ENCODE measurements at places on chromosomes 4 and X.
A peak's percentile ranks its signal among the peaks of the same experiment; 100 is the strongest.

DNA sequence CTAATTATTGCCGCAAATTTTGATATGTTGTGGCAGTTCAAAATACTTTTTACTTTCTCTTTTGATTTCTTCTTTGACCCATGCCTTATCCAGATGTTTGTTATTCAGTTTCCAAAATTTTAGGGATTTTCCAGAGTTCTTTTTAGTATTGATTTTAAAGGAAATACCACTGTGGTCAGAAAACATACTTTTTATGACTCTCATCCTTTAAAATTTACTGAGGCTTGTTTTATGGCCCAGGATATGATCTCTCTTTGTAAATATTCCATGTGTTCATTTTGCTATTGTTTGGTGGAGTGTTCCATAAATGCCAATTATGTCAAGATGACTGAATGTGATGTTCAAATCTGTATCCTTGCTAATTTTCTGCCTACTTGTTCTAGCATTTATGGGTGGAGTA lies 272.3 kb upstream of the DIPK2B start:
- no peak for DNase-seq

GRCh38 chrX:112846187-112846586 lies 5.6 kb upstream of the AMOT start:
- DNase-seq: no peak

- DNase-seq: no peak
Measured at GRCh38 chrX:153689654-153690465, 2.1 kb downstream of the SLC6A8 start.

GRCh38 chrX:117522725-117523700 lies 593.6 kb downstream of the KLHL13 start:
- DNase-seq: no peak

DNA sequence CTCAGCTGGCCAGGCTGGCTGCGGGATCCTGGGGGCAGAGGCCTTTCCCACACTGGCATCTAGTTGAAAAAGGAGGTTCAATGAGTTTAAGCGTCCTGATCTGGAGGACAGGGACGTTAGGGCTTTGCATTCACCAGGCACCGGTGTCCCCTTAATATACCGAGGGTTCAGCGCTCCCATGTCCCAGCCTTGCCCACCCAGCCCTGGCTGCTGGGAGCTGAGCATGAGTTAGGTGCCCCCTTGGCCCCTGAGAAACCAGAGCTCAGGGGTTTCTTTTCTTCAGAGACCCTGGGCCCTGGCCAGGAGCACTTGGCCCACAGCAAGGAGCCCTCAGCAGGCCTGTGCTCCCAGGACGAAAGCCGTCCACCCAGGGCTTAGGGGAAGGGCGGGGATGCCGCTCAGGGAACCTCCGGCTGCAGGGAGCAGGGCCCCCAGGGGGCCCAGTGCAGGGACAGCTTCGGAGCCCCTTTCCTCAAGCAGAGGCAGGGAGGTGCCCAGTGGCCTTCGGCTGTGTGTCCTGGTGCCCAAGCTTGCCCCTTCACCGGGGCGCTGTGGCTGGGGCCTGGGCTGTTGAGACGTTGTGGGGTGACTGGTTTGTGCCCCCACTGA lies 20.9 kb upstream of the DUSP9 start:
- no peak for DNase-seq

GRCh38 chr4:159048166-159048886 lies 54.6 kb upstream of the RAPGEF2 start:
- DNase-seq: no peak

- DNase-seq: no peak
Measured at GRCh38 chr4:42329421-42329820, 67.9 kb upstream of the SHISA3 start.

DNA sequence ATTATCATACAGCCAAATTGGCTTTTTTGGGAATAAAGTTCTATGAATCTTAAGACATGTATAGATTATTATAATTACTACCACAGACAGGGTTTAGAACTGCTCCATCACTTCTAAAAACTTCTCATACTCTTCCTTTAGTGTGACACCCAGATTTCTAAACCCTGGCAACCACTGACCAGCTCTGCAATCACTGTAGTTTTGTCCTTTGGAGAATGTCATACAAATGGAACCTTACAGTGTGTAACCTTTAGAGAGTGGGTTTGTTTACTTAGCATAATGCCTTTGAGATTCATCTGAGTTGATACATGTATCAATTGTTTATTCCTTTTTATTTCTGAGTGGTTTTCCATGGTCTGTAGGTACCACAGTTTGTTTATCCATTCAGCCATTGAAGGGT lies 95.0 kb downstream of the TMEM164 start:
- no peak for DNase-seq

DNA sequence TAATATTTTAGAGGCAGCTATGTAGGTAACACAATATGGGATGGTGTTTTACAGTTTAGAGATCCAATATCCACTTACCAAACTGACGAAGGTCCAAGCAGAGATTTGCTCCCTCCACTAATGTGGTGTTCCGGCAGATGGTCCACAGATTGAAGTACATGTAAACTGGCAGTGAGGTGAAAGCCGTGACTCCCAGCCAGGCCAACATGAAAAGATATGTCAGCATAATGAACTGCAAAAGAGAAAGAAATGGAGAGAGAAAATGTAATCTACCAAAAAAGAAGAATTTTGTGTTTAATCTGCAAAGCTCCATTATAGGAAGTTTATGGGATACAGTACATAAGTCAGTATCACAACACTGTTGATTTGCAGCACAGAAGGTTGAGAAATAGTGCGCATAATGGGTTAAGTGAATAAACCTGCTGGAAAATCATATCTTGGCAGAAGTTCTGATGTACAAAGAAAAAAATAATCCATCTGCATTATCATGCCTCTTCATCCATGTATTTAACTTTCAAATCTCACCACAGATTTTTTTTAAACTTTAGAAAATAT lies 160.2 kb downstream of the GPM6A start:
- no peak for DNase-seq

DNA sequence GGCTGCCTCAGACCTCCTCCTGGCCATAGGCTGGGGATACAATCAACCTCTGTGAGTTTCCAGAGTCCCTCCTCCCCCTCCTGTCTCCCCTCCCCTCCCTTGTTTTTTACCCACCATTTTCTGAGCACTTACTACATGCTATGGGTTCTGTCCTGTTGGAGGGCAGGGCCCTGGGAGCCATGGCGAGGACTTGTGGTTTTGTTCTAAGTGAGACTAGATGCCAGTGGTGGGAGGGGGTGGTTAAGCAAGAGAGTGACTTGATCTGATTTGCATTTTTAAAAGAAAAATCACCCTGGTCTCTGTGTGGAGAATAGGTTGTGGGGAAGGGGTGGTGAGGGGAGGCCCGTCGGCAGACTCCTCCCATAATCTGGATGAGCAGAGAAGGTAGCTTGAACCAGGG lies 39.5 kb downstream of the EFNB1 start:
- DNase-seq: no peak

DNA sequence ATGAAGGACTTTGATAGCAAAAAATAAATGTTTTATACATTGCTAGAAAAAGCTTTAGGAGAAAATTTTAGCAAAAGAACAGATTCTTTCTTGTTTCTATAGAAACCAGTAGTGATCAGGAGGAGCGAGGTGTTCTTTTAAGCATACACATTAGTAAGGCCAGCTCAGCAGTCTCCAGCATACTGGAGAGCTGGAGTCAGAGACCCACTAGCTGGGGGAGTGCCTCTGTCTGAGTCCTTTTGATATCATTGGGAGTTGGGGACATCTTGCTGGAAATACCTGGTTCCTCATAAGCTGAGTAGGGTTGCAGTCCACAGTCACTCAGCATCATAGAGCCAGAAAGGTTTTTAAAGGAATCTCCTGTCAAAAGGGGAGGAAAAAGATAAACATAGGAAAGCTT lies 67.4 kb downstream of the AFF2 start:
- DNase-seq: no peak

DNA sequence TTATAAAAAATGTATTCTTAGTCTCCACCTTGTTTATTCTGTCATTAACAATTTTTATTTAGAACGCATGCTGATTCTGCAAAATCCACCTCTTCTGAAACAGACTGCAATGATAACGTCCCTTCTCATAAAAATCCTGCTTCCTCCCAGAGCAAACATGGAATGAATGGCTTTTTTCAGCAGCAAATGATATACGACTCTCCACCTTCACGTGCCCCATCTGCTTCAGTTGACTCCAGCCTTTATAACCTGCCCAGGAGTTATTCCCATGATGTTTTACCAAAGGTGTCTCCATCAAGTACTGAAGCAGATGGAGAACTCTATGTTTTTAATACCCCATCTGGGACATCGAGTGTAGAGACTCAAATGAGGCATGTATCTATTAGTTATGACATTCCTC lies 75.6 kb upstream of the SMARCA5 start:
- DNase-seq: no peak

- DNase-seq: no peak
Measured at GRCh38 chrX:9681422-9681821, 84.2 kb downstream of the GPR143 start.

DNA sequence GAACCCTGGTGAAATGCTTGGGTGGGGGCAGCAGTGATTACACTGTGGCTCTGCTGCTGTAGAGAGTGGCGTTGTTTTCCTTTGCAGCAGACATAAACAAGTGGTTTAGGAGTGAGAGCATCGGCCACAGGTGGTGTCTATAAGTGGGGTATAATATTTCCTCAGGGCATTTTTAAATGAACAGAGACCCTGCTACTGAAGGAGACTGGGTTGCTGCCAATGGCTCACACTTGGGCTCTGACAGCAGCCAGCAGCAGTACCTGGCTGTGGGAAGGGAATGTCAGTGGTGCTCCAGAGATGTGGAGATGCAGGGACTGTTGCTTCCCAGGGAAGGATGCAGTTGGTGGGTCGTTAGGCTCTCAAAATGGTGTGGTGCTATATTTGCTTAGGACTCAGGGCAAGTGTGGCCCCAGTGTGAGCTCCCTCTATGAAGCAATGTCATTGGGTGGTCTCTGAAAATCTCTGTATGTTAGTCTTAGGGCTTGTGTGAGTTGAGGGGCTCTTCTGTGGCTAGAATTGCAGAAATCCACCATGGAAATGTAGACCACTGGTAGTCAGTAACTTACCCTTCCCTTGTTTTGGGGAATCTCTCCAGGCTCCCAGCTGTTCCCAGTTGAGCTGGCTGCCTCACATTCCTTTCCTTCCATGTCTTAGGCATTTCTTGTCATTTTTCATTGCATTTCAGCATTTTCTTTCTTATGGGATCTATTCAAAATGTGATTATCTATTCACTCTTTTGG lies 1023.0 kb upstream of the GRID2 start:
- DNase-seq: no peak

DNA sequence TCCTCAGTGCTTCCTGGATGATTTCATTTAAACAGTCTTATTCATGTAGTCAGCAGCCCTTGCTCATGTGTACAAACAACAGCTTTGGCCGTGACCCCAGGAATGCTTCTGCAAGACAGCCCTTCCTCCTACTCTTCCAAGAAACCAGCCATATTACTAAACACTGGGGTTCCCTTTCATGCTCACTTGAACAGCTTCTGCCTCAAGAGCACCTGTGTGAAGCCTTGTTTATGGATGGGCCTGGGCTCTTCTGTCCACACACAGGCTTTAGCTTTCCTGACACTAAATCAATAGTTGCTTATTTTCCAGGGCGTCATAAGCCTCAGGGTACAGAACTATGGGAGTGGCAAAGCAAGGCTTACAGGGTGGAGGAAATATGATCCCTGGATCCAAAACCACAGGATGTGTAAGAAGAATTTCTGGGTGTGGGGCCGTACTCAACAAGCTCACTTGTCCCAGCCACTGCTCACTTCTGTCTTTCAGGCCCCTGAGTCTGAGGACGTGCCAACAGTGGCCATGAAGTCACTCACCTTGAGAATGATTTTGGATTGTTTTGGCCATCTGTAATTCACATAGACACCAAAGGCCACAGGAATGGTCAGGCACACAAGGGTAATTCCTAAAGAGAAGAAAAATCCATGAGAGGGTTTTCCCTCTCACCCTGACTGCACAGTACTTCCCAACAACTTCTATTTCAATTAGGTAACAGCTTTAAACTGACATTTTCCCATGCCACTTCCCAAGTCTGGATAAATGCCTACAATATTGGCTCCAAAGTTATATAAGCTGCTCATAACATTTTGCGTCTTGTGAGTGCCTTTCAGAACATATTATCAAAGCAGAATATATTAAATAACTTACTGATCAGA lies 17.7 kb downstream of the SLC10A6 start:
- DNase-seq: no peak

GRCh38 chr4:75891611-75892010 lies 10.6 kb downstream of the PPEF2 start:
- no peak for DNase-seq

DNA sequence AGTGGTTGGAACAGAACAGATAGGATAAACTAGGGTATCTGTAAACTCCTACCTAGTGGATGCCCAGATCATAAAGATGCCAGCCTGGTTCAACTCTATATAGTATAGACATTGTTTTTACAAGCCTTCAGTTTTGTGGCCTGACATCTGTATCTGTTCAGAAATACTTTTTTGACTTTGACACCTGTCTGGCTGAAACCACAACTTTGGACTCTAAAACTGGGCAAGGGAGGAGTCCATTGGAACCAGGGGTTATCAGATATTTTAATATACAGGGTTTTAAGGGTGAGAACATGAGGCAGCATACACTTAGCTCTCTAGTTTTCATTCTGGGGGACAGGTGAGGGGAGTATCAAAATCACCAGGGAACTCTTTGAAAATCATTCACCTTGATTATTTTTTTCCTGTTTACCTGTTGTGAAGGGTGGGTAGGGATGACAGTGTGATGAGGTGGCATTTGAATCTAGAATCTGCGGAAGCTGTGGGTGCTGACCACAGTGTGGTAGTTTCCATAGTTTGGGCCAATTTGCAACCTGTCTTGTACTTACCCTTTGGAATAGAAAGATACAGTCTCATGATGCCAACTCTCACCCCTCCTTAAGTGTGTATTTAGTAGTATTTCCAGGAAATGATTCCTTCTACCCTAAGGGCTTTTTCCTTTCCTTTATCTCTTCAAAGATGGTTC lies 20.6 kb downstream of the GAB1 start:
- DNase-seq: peak; percentile 5

DNA sequence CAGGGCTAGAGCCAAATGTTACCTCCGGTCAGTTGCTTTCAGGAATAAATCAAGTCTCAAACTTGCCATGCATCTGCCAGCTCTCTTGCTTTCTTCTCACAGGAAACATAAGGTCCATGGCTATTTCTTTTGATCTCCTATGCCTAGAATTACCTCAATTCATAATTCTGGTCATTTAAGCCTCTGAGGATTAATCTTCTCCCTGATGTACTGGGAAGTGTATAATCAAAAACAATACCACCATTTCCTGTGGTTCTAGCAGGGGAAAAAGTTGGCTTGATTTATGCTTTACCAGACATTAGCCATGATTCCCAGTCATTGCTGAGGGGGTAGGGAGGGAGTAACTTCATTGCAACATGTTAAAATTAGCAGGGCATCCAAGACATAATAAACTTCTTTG lies 268.7 kb upstream of the EMCN start:
- DNase-seq: no peak

- DNase-seq: peak; percentile 15
Measured at GRCh38 chrX:97401154-97401553, 517.4 kb downstream of the RPA4 start.

Measured in activated CD4-positive, alpha-beta T cell treated with anti-CD3 and anti-CD28 coated beads, Interleukin-2, amount 50 U/mL, for 48 hours (primary cell).